ENCODE measurements at places on chromosomes 11 and 22. TPM values are rescaled to one million over a fixed set of nuclear protein-coding genes. Genes with fewer than 3 reads are reported as not detected.

DNA sequence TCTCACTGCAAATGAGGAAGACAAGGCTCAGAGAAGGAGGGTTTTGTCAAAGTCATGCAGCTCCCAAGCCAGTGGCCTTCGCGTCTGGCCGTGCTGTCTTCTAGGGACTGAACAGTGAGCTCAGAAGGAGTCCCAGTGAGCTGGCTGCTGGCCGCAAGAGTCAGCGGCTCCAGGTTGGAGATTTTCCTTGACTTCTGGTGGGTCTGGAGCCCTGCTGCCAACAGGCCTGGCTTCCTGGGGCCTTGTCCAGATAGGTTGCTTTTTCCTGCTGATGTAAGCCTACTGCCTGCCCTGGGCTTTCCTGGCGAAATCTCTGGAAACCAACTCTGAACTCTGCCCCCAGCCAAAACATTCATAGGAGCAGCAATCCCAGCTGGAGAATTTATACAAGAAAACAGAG lies 272.7 kb upstream of the CADM1 start:
- no peaks in the 10 kb centered on the region for H3K4me1 ChIP-seq
- no peak overlapping the region for H3K4me3 ChIP-seq
- DNase-seq, result no peak
- no peaks in the 10 kb centered on the region for H3K27me3 ChIP-seq

GRCh38 chr11:63583357-63583677 lies 20.1 kb upstream of the PLAAT2 start:
- no peaks in the 10 kb centered on the region for H3K4me1 ChIP-seq
- H3K4me3 ChIP-seq, result no peak overlapping the region
- DNase-seq, result no peak
- H3K27ac ChIP-seq, result no peak overlapping the region
- no peaks in the 10 kb centered on the region for H3K36me3 ChIP-seq
- H3K27me3 ChIP-seq, result no peaks in the 10 kb centered on the region

- no peak overlapping the region for H3K4me3 ChIP-seq
- DNase-seq, result no peak
- H3K27ac ChIP-seq, result no peak overlapping the region
- no peaks in the 10 kb centered on the region for H3K4me1 ChIP-seq
Observed at GRCh38 chr22:44002324-44002723, 21.8 kb upstream of the PARVB start.

GRCh38 chr11:71138737-71139425 lies 113.5 kb downstream of the SHANK2 start:
- no peaks in the 10 kb centered on the region for H3K27me3 ChIP-seq
- no peak for DNase-seq
- H3K36me3 ChIP-seq, result no peaks in the 10 kb centered on the region
- no peaks in the 10 kb centered on the region for H3K4me1 ChIP-seq
- H3K4me3 ChIP-seq, result no peak overlapping the region
- no peak overlapping the region for H3K27ac ChIP-seq

GRCh38 chr11:88680806-88681205 lies 343.3 kb upstream of the CTSC start:
- H3K27ac ChIP-seq, result no peak overlapping the region
- H3K36me3 ChIP-seq, result no peaks in the 10 kb centered on the region
- no peaks in the 10 kb centered on the region for H3K27me3 ChIP-seq
- no peak for DNase-seq
- no peaks in the 10 kb centered on the region for H3K4me1 ChIP-seq
- no peak overlapping the region for H3K4me3 ChIP-seq

- no peak overlapping the region for H3K27ac ChIP-seq
- H3K36me3 ChIP-seq, result peaks cover 48% of the 10 kb centered on the region
- H3K27me3 ChIP-seq, result no peaks in the 10 kb centered on the region
- no peak overlapping the region for H3K4me3 ChIP-seq
- no peaks in the 10 kb centered on the region for H3K4me1 ChIP-seq
Observed at GRCh38 chr11:18332302-18332701, 9.9 kb downstream of the GTF2H1 start.

DNA sequence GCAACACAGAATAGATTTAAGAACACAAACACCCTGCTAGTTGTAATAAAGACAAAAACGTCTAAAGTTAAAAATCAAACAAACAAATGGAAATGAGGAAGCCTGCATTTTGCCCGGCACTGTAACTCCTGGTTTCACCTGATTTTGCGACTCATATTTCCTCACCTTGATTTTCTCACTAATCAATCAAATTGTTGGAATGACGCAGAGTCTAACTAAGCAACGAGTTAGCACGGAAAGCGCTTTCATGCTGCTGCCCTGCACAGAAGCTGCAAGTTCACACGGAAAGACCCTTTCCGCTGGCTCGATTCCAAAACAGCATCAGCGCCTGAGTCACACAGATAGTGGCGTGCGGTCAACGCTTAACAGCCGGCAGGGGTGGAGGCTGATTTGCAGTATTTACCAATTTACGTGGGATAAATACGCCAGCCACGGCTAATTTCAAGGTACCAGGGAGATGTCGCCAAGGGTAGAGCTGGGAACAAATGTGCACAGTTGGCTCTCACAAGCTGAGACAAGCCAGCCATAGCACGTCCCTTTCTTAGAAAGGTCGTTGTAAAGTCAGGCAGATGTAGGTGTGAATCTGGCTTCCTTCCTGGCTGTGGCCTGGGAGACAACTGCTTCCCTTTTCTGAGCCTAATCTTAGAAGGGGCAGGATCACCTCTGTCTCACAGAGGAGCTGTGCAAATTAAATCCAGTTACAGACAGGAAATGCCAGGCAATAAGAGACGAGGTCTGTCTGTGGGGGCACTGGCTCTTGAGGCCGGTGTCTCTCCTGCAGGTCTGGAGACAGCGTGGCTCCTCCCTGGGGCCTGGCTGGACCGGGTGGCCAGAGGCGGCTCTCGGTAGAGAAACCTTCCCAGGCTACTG lies 76.9 kb upstream of the TTLL12 start:
- H3K27me3 ChIP-seq, result peaks cover 31% of the 10 kb centered on the region
- peak; percentile 19 for DNase-seq
- no peaks in the 10 kb centered on the region for H3K36me3 ChIP-seq
- H3K4me3 ChIP-seq, result peak overlapping the region; percentile 25
- peaks cover 26% of the 10 kb centered on the region for H3K4me1 ChIP-seq
- peak overlapping the region; percentile 36 for H3K27ac ChIP-seq

- no peaks in the 10 kb centered on the region for H3K27me3 ChIP-seq
- no peak for DNase-seq
- H3K4me3 ChIP-seq, result no peak overlapping the region
- no peaks in the 10 kb centered on the region for H3K4me1 ChIP-seq
- H3K36me3 ChIP-seq, result no peaks in the 10 kb centered on the region
- H3K27ac ChIP-seq, result no peak overlapping the region
Observed at GRCh38 chr11:10388574-10388973, 66.5 kb upstream of the AMPD3 start.

- peak overlapping the region; percentile 83 for H3K27ac ChIP-seq
- DNase-seq, result no peak
- no peaks in the 10 kb centered on the region for H3K27me3 ChIP-seq
- peaks cover 58% of the 10 kb centered on the region for H3K4me1 ChIP-seq
Observed at GRCh38 chr22:48187356-48187755, 1424.9 kb downstream of the TBC1D22A start.

DNA sequence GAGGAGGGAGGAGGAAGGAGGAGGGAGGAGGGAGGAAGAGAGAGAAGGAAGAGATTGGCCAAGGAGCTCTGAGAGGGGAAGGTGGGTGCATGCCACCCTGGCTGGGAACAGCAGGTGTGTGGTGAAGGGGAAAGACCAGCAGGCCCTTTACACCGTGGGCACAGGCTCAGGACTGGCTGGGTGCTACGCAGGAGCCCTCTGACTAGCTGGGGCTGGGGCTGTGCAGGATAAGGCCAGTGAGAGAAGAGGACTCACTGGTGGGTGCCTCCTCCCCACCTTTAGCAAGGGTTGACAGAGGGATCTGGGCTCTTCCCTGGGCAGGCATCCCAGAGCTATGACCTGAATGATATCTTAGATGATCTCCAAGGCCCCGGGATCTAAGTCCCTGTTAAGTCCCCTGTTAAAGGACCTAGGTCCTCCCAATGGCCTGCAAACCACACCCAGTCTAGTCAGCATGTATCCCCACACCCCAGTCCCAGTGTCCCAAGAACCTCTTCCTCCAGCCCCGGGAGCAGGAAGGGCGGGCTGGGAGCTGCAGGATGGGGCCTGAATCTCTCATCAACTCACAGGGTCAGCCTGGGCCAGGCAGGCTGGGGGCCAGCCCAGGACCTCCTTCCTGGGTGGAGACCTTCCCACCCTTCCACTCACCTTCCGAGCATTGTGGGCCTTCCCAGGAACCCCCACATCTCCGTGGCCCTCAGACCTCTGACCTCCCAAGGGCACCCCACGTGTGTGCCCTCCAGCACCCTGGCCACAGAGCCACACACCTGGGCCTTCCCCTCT lies 55.4 kb downstream of the CDKN1C start:
- H3K36me3 ChIP-seq, result no peaks in the 10 kb centered on the region
- peaks cover 28% of the 10 kb centered on the region for H3K4me1 ChIP-seq
- DNase-seq, result no peak
- no peak overlapping the region for H3K4me3 ChIP-seq
- H3K27me3 ChIP-seq, result no peaks in the 10 kb centered on the region

GRCh38 chr22:20610243-20610686 lies 102.9 kb downstream of the MED15 start:
- H3K4me3 ChIP-seq, result no peak overlapping the region
- peaks cover 8% of the 10 kb centered on the region for H3K27me3 ChIP-seq

DNA sequence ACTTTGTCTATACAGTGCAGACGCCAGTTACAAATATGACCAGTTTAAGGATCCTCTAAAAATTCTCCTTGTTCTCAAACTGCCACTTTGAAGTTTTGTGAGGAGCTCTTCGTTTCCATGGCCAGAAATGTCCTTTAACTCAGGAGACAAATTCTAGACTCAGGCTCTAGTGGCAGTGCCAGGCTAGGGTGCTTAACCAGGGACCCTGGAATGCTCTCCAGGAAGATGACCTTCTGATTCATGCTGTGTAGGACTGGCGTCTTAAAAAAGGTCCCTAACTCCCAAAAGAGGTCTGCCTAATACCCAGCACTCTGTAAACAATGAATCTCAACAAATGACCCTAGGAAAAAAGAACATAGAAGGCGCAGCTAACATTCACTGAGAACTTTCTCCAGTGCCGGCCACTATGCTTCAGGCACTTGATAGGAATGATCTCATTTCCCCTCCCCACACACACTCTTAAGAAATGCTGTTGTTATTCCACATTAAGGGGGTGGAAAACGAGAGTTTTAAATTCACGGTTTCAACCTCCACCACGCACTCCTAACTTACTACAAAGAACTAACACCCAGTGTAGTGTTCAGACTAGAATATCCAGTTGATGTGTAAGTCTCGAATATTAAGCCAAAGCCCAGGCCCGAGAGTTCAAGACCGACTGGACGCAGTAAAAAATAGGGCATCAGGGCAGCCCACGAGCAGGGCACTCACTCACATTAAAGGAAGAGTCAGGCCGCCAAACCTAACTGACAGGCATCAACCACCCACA lies 747 bp downstream of the NXF1 start:
- DNase-seq, result no peak
- no peaks in the 10 kb centered on the region for H3K27me3 ChIP-seq
- H3K36me3 ChIP-seq, result peaks cover 42% of the 10 kb centered on the region

- H3K4me1 ChIP-seq, result no peaks in the 10 kb centered on the region
- DNase-seq, result no peak
- no peak overlapping the region for H3K4me3 ChIP-seq
- H3K27me3 ChIP-seq, result peaks cover 4% of the 10 kb centered on the region
- no peak overlapping the region for H3K27ac ChIP-seq
Observed at GRCh38 chr11:69463181-69463994, 18.1 kb upstream of the LINC01488 start.

GRCh38 chr11:86211619-86212018 lies 32.9 kb upstream of the EED start:
- H3K27me3 ChIP-seq, result no peaks in the 10 kb centered on the region
- H3K27ac ChIP-seq, result no peak overlapping the region
- no peaks in the 10 kb centered on the region for H3K4me1 ChIP-seq
- no peak for DNase-seq
- H3K4me3 ChIP-seq, result no peak overlapping the region

DNA sequence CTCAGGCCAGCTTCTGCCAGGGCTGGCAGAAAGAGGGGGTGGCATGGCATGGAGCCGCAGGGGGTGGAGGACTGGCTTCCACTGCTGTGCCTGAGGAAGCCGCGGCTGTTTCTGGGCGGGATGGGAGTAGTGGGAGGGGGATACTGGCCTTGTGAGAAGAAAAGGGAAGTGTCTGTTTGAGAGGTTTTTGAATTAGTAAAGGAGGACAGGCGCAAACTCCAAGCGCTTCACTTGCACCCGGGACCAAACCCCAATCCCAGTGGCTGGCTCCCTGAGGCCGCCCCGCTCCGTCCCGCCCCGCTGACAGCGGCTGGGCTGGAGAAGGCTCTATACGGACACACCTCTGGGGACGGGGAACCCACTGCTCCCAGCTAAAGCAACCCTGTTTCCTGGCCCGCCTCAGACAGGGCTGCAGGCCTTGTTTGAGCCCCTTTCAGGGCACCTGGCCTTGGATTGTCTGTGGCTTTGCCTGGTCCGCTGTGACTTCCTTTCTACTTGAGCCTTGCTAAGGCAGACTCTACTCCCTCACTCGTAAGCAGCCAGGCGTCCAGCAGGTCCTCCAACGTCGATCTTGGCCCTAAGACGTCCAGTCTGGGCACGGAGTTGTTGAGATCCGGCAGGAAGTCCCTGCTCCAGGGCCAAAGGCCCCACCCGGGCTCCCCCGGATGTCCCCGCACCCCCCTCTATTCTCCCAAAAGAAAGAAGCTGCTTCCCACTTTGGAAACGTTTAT lies 2.2 kb downstream of the APOA1 start:
- no peaks in the 10 kb centered on the region for H3K27me3 ChIP-seq
- peaks cover 16% of the 10 kb centered on the region for H3K4me1 ChIP-seq
- H3K27ac ChIP-seq, result peak overlapping the region; percentile 9
- peak overlapping the region; percentile 51 for H3K4me3 ChIP-seq

DNA sequence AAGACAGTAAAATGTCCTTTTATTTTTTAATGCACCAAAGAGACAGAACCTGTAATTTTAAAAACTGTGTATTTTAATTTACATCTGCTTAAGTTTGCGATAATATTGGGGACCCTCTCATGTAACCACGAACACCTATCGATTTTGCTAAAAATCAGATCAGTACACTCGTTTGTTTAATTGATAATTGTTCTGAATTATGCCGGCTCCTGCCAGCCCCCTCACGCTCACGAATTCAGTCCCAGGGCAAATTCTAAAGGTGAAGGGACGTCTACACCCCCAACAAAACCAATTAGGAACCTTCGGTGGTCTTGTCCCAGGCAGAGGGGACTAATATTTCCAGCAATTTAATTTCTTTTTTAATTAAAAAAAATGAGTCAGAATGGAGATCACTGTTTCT lies 1.1 kb upstream of the CCND1 start:
- no peaks in the 10 kb centered on the region for H3K36me3 ChIP-seq
- H3K4me1 ChIP-seq, result peaks cover 28% of the 10 kb centered on the region
- H3K4me3 ChIP-seq, result no peak overlapping the region
- H3K27me3 ChIP-seq, result peaks cover 97% of the 10 kb centered on the region

Gene MAJIN
- 0.50 TPM for polyA plus RNA-seq

Gene OR51I1
- not detected for polyA plus RNA-seq

Gene PATE4
- 0.11 TPM for polyA plus RNA-seq

Gene CCDC89
- polyA plus RNA-seq, result 0.78 TPM

Gene C11orf42
- not detected for polyA plus RNA-seq

Gene VPREB1
- polyA plus RNA-seq, result 5.1 TPM

Gene TBC1D22A
- polyA plus RNA-seq, result 25.7 TPM
